ENCODE measurements at places on chromosomes 1 and 21.

DNA sequence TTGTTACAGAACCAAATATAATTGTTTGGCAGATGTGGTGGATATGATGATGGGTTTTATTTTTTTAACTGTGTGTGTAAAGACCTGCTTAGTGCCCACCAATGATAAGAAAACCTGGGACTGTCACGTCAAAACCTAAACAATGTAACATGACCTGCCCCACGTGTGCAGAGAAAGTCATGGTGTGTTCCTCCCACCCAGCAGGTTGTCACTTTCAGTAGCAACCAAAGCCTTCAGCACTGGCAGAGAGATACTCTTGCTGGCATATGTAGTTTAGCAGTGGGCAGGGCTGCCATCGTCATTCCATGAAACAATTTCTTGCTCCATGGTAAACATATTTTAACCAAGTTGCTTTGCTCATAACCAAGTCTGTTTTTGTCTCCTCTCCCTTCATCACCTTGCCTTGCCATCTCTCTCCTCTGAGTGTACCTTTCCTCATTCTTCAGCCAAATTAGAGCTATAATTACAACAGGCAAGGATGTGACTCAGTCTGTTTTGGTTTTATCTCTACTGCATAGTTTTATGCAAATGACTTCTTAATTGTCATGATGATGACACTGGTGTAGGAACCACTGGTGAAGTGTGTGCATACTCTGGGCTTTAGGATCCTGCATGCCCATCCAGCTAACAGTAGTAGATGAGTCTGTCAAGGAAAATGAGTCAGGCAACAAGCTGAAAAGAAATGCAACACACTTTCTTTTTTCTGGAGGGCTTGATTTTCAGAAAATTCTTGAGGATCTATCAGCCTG, 150.3 kb downstream of the EDEM3 start:
- no peak for DNase-seq

- no peak for DNase-seq
These were observed 10.1 kb upstream of the SLC25A33 start for GRCh38 chr1:9529190-9529589.

- DNase-seq = no peak
These were observed 349.4 kb downstream of the HLX start for GRCh38 chr1:221228594-221228993.

GRCh38 chr21:46424039-46424591, 34.6 kb upstream of the DIP2A start:
- no peak for DNase-seq

DNA sequence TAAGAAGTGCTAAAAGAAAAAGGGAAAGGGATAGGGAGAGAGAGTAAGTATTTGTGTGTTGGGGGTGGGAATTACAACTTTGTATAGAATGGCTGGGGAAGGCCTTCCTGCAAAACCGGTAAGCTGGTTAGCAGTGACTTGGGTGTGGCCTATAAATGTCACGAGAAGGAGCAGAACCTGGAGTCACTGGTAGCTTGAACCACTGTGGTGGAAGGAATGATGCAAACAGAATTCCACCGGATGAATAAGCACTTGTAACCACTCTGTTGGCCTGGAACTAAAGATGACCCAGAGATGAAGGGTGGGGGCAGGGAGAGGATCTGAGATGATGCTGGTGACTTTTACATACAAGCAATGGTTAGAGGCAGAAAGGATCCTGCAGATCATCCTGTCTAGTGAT, 8.9 kb downstream of the XKR8 start:
- no peak for DNase-seq

DNA sequence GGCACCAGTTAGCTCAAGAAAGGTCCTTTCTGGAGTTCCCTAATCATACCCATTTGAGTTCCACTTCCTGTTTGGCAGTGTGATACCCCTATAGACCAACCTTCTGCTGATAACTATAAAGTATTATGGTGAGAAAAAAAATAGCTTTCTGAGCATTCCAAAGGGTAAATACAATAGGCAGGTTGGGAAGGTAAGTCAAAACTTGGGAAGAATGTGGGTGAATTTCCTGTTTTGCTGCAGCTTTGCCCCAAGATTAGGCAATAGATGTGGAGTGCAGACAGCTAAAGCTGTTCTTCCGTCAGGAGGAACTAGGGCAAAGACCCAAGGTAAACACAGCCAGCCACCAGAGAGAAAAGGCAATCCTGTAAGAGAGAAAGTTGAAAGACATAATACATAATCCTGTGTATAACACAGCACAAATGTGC, 49.9 kb upstream of the GUCA2A start:
- DNase-seq = no peak

- DNase-seq = no peak
These were observed 8.0 kb downstream of the ECHDC2 start for GRCh38 chr1:52913537-52913936.

- no peak for DNase-seq
These were observed 7.8 kb upstream of the TMEM201 start for GRCh38 chr1:9580942-9581341.

DNA sequence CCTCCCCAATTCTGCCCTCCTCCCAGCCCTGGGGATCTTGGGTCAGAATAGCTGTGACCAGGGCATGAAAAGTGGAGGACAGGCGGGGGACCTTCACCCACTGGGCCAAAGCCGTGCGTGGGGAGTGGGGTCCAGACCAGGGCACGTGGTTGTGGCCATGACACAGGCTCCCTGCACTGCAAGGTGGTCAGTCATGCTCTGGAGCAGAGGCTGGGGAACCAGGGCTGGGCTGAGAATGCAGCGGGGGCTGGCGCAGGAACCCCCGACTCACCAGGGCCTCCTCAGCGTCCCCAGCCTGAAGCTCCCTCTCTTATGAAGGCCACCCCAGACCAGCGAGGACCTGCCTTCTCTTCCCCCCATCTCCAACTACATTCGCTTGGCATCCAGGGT, 2.7 kb downstream of the DVL1 start:
- DNase-seq = no peak

- no peak for DNase-seq
These were observed 43.0 kb upstream of the RGL1 start for GRCh38 chr1:183761871-183762270.

DNA sequence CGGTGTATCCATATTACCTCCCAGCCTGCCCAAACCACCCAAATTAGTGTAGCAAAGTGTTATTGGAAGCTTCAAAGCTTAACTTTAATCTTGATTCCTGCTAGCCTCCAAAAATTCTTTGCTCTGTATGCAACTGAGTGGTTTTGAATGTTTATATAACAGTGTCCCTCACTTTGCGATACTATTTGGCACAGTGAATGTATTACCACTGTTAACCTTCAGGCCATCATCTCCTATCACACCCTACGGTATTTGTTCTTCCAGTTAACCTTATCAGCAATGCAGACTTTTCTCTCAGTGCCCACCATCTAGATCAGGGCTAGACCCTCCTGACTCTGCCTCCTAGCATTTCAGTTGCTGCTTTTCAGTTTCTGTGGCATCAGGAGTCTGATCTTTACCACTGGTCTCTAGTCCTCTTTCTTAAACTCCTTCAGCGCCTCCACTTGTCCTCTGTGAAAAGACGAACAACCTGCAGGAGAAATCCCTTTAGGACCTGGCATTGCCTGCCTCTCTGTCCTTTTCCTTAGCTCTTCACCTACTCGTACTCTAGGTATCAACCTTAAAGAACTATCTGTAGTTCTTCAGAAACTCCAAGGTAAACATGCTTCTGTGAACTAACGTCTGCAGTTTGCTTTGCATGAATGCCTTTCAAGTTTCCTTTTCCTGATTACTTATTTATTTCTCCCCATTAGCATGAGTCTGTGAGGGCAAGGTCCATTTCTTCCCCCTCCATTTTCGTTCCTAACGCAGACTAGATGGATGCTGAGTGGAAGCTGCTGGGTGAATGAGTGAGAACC, 71.7 kb downstream of the SNX7 start:
- no peak for DNase-seq

DNA sequence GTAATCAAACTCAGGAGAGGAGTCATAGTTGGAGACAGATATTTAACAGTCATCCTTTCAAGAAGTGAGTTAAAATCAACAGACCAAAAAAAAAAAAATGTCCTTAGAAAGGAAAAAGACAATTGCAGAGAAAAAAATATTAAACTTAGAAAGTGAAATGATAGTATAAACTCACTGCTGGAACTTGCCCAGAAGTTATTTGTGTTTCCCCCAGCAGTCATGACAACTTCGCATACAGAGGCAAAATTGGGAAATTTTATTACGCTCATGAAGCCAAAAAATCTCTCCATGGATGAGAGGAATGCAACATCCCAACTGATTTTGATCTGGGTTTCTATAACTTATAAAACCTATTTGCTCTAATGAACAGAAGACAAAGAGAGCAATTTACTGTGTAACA, 198.2 kb downstream of the LRRC7 start:
- DNase-seq = no peak

- no peak for DNase-seq
These were observed 190.0 kb upstream of the SAMSN1 start for GRCh38 chr21:14736162-14736561.

DNA sequence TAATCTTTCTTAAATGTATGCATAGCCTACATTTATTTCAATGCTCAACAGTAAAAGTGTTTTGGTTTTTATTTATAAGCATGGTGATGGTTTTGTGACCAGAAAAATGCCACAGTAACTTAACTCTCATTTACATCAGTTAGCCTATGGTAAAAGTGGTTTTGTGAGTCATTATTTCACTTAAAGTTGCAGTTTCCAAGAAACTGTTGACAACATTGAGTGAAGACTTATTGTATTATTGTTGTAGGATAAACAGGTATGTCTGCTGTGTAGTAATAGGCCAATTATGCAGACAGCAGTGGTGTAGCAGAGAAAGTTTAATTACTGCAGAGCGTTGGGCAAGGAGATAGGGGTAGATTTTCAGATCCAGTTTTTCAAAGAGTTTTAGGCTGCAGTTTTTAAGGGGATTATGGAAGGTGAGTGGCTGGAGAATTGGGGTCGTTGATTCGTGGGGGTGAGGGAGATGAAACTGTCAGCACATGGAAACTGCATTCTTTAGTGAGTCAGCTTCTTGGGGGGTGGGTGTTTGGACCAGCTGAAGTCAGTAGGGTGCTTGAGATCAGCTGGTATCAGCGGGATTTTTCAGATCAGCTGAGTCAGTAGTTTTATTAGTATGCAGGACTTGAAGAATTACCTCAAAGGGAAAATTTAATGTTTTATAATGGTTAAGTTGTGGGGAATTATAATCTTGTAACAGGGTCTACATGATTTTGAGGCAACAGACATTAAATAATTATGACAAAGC, 168.7 kb upstream of the FMN2 start:
- no peak for DNase-seq

- no peak for DNase-seq
These were observed 254.4 kb downstream of the RHOU start for GRCh38 chr1:228989676-228989991.

- no peak for DNase-seq
These were observed 155.8 kb upstream of the UBE2U start for GRCh38 chr1:64047549-64047996.

DNA sequence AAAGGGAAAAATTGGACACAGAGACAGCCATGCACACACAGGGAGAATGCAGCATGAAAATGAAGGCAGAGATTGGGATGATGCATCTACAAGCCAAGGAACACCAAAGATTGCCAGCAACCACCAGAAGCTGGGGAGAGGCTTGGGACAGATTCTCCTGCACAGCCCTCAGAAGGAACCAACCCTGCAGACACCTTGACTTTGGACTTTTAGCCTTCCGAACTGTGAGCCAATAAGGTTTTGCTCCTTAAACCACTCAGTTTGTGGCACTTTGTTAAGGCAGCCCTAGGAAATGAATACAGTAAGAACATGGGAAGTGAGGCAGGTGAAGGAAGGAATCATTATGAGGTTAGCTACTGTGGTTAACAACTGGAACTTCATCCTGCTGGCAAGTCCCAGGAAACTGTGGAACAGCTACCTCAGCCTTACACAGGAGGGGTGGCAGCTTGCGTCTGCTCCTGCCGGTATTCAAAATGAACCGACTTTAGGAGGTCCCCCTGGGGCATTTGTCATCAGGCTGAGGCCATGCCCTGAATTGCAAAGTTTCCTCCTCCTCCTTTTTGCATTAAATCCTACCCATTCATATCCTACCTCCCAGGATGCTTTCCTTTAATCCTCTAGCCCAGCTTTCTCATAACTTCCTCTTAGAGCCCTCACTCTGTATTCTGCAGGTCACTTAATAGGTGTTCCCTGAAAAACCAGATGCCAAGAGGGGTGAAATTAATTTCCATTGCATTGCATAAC, 15.4 kb downstream of the CD247 start:
- DNase-seq = no peak

DNA sequence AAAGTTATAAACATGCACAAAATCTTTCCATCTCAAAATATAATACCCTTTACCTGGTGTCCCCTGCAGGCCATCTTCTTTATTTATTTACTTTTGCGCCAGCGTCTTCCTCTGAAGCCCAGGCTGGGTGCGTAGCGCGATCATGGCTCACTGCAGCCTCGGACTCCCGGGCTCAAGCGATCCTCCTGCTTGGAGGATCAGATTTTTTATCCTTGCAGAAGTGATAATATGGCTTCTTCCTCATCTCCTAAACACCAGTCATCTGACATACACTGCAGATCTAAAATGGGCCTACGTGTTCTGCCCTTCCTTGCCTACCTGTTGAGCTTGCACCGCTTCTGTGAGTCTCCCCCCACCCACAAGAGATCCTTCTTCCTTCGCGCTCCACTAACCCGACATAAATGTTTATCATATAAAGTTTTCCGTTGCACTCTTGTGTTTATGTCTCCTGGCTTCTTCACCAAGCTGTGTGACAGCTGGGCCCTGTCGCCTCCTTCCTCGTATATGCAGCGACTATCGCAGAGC, 506 bp upstream of the SRP9 start:
- no peak for DNase-seq

GRCh38 chr1:109687641-109688499, at the start of gene GSTM1:
GSTM1 (plus strand) TSS chr1:109687817; CDS start chr1:109687874, 57 bp downstream.
- peak; percentile 69 for DNase-seq

DNA sequence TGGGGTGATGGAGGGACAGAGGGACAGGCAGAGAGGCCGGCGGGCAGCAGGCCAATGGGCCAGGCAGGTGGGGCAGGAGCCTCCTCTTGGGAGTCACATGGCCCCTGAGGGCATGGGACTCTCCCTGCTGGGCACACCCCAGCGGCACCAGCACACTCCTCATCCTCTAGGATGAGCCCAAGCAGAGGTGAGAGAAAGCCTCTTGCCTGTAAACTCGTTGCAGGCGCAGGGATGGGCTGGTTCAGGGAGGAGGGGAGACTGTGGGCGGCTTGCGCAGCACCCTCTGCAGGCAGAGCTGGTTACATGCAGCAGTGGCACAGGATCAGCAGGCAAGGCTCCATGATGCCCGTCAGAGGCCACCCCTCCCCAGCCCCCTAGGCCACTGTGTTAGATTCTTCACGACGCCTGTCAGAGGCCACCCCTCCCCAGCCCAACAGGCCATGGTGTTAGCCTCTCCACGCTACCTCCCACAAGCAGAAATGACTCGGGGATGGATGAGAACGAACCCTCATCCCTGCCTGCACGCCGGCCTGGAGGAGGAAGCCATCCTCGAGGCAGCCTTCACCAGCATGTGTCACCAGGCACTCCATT, 209.7 kb upstream of the VAMP3 start:
- no peak for DNase-seq

GRCh38 chr21:41090981-41091380, 77.0 kb upstream of the BACE2 start:
- no peak for DNase-seq

- DNase-seq = no peak
These were observed 7.1 kb downstream of the COL6A1 start for GRCh38 chr21:45988366-45989347.

GRCh38 chr1:180912211-180912800, 391 bp upstream of the KIAA1614 start:
- DNase-seq = no peak

- DNase-seq = no peak
These were observed 16.3 kb upstream of the OR10K1 start for GRCh38 chr1:158445376-158445775.

All from stimulated activated CD8-positive, alpha-beta memory T cell treated with anti-CD3 and anti-CD28 coated beads, Interleukin-7, amount 100 ng/mL, for 1 hour (primary cell).